ENCODE measurements at places on chromosomes 2 and 18. TPM values are rescaled to one million over a fixed set of nuclear protein-coding genes. Genes with fewer than 3 reads are reported as not detected.

Gene RGPD3
- 0.10 TPM for total RNA-seq

Gene TFPI
- total RNA-seq = 54.7 TPM

Gene NYAP2
- total RNA-seq = 1.5 TPM

Gene MZT2B
- total RNA-seq = 165 TPM

Gene CABLES1
- total RNA-seq = 8.1 TPM

Gene FABP1
- not detected for total RNA-seq

Gene AFF3
- 25.6 TPM for total RNA-seq

Gene MAPK4
- 14.3 TPM for total RNA-seq

Data from ureter (tissue), 1 donor.